Activated CD8-positive, alpha-beta memory T cell treated with anti-CD3 and anti-CD28 coated beads, Interleukin-2, amount 50 U/mL, for 4 hours (primary cell): ENCODE measurements at places on chromosomes 5 and 9.

GRCh38 chr5:164394686-164395194 is 889.3 kb downstream of the MAT2B start:
- DNase-seq: no peak

DNA sequence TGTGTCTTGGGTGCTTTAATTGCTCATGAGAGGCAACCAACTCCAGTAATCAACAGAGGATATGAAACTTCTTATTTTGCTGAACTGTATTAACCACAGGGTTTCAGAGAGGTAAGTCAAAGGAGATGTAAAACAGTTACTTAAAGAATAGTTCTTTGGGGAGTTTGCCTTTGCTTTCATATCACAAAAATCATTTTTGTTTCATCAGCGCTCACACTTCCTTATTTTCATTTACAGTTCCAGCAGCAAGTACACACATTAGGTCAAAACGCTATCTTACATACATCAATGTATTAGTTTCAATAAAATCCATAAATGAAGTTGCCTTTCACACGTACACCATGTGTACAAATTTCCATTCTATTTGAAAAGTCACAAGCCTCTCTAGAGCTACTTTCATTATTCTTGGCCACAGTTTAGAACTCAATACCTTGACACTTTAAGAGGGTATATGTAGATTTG is 50.1 kb downstream of the ST8SIA4 start:
- no peak for DNase-seq

GRCh38 chr5:146697211-146697610 is 181.2 kb upstream of the GPR151 start:
- no peak for DNase-seq

DNA sequence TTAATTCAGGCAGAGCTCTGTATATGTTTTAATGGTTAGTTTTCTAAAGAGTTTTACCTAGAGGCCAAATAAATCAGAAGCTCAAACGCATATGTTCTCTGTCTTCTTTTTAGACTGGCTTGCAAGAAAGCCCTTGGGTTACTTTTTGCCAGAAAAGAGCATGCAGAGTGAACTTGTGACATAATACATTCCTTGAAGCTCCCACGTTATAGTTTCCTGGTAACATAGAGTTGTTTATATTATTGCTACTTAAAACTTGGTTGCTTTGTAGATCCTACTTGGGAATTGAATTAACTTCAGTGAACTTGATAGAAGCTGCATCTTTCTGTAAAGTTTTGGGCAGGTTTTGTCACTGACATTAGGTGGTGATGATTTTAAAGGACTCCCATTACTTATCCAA is 102.9 kb downstream of the C9orf152 start:
- DNase-seq: no peak

DNA sequence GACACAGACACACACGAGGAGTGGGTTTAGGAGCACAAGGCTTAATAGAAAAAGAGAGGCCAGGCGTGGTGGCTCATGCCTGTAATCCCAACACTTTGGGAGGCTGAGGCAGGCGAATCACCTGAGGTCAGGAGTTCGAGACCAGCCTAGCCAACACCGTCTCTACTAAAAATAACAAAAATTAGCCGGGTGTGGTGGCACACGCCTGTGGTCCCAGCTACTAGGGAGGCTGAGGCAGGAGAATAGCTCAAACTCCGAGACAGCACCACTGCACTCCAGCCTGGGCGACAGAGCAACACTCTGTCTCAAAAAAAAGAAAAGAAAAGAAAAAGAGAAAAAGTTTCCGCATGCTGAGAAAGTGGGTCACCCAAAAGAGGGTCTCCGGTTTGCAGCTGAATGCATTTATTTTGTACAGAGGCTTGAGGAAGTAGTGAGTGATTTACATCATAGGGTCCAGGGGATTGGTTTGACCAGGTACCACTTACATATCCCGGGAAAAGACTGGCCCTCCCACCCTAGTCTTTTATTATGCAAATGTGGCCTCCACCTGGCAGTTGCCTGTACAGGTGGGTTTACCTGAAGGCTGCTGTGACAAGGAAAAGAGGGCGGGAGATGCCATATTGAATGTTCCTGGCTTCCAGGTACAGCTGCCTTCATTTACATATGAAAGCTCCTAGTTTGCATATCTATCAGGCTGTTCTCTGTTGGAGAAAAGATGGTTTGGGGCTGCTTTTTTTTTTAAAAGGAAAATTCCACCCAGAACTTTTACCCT is 366.2 kb upstream of the GRAMD2B start:
- DNase-seq: no peak

DNA sequence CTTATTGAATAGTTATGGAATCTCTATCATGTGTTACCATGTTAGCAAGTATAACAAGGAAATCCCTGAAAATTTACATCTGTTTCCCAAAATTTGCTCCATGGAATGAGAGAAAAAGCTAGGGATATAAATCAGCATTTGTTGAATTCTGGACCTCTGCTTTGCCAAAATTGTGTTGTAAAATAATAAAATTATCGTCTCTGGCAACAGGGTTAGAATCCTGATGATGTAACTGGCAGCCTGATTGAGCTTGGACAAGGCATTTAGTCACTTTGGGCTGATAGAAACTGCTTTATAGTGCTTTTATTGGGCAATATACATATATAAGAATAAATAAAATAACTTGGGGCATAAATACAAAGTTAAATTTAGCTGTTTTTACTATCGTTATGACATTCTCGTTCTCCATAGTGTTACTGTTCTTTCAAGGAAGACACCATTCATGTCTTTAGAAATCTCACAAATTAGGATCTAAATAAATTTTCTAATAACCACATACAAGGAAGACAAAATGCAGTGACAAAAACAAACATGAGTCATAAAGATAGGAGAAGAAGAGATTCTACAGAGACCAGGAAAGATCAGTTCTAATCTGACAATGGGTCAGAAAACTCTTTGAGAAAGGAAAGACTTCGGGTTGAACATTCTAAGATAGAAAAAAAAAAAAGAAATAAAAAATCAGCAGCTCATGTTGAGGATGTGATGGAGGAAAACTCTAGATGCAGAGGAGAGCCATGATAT is 145.0 kb upstream of the CDH10 start:
- DNase-seq: no peak

- peak; percentile 37 for DNase-seq
These were observed 887 bp upstream of the MAP3K1 start for GRCh38 chr5:56814361-56814962.

- no peak for DNase-seq
These were observed 17.6 kb downstream of the RNF38 start for GRCh38 chr9:36382484-36382883.

DNA sequence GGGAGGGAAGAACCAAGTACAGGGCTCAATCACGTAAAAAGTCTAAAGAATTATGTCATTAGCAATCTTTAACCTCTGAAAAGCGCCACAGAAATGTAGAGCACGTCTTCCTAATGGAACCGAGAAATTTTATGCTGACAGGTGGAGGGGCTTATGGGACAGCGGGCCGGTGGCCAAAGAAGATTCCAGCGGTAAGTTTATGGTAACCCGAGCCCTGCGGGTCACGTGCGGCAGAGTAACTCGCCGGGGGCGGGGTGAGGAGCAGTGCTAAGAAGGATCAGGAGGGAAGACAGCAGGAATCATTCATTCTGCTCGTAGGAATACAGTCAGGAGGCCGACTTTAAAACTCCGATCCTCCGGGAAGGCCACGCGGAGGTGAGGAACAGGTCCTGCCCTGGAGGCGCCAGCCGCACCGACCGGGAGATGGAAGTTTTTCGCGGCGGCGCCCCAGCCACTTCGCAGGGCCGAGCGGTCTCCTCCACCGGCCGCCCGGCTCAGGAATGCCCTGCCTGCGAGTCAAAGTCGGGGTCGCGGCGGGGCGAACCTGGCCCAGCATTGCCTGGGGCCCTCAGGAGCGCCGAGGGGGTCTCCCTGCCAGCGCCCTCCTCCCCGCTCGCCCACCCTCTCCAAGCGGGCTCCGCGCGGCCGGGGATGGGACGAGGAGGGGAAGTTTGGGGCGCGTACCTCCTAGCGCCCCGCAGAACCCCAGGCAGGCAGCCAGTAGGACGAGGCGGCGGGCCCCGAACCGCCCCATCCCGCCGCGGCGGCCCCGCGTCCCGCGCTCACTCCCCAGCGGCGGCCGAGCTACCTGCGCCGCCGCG is 101.8 kb downstream of the ESM1 start:
- no peak for DNase-seq

DNA sequence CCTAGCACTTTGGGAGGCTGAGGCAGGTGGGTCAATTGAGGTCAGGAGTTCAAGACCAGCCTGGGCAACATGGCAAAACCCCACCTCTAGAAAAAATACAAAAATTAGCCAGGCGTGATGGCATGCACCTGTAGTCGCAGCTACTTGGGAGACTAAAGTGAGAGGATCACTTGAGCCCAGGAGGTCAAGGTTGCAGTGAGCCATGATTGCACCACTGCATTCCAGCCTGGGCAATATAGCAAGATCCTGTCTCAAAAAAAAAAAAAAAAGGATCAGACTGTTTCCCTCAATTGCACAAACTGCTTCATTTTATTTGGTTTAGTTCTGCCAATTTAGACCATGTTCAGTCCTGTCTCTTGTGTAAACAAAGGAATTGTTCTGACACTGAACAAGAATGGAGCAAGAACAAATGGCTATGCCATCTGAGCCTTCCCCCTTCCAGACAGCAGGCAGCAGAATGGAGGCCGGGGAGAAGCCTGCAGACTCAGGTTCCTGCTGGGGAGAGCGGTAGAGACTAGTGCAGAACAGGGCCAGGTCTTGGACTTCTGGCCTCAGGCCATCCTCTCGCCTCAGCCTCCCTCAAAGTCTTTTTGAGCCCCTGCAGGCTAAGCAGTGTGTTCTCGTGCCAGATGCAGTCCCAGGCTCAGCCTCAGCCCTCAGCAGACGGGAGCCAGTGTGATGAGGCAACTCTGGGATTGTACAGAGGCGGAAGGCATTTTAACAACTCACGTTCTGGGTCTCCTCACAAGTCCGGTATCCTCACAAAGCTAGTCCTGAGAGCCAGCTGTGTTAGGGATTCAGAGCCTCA is 18.2 kb downstream of the HNRNPH1 start:
- no peak for DNase-seq

DNA sequence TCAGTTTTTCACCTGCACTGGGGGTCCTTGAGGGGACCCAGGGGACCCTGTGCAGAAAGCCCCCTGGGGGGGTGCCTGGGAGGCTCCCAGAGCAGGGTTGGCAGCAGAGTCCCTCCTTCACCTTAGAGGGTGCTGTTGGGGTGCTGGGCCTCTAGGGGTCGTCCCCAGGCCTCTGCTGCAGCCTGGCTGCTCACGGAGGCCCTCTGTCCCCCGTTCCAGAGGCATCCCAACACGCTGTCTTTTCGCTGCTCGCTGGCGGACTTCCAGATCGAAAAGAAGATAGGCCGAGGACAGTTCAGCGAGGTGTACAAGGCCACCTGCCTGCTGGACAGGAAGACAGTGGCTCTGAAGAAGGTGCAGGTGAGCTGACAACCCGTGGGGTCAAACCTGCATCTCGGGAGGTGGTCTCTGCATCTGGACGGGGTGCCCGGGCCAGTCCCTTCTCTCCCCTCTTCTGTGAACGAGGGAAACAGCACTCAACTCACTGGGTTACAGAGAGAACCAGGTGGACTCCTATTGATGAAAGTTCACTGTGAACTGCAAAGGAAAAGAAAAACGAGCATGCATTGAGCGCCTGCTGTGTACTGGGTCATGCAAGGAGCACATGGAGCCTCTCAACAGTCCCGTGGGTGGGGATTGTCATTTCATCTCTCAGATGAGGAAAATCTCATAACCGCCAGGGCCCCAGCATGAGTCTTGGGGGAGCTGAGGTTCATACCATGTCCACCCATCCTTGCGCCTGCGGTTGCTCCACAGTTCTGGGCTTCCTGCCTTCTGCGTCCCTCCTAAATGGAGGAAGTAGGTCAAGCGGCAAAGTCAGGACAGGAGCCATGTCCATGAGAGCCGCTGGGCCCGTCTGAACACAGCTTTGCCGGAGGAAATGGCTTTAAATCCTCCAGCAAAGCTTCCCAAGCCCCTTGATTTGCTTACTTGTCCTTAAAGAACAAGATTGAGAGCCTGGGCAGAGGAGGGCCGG is 54.8 kb downstream of the NEK6 start:
- DNase-seq: no peak

DNA sequence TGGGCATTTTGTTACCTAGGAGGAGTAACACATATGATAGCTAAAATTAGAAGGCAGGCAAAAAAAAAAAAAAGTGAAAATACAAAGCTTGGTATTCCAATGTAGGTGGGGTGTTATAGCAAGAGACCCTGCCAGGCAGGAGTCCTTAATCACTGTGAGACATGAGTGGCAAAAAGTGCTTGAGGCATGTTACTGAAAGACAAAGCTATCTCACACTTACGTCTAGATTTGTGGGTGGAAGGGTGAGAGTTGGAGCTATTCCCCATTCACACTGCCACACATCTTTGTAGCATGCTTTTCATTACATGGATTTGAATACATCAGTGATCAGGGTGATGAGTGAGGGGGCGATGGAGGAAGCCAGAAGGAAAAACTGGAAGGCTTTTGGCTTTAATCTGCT is 2.6 kb upstream of the PLPPR1 start:
- no peak for DNase-seq

GRCh38 chr5:95759634-95760033 is 28.5 kb downstream of the RHOBTB3 start:
- DNase-seq: no peak

- DNase-seq: no peak
These were observed 156.0 kb downstream of the COL23A1 start for GRCh38 chr5:178434016-178434761.

DNA sequence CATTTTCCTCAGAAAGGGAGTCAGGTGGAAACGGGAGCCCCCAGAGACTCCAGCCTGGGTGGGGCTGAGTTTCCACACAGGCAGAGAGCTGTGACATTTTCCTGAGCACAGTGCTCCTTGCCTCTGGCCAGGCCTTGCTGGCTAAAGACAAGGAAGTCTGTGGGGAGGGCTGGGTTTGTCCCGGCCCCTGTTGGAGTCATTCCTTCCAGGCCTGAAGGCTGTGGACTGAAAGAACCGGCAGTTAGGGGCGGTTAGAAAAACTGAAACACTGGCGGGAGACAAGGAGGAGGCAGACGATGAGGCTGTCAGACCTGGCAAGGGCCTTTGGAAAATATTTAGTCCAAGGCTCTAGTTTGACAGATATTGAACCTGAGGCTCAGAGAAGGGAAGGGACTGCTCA is 29.9 kb downstream of the COL15A1 start:
- DNase-seq: no peak

- no peak for DNase-seq
These were observed 36.7 kb downstream of the ARHGAP26 start for GRCh38 chr5:142806841-142807267.

- no peak for DNase-seq
These were observed 18.6 kb downstream of the BRD3 start for GRCh38 chr9:134049236-134049635.

DNA sequence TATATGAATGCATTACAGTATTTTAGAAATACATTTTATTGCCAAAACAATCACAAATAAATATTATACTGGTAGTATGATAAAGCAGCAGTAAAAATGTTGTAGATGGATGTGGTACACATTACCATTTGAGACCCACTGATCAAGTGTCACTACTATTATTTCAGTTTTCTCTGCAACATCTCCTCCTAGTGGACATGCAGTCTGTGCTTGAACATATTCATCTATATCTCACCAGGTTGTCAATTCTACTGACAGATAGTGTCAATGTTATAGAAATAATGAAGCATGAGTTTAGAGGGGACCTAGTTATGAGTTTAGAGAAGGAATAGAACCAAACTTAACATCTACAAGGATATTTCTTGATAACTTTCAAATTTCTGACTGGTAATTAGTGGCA is 39.2 kb upstream of the ELOVL7 start:
- DNase-seq: no peak

- DNase-seq: no peak
These were observed 49.0 kb downstream of the SGCD start for GRCh38 chr5:156375895-156376495.

GRCh38 chr5:176614805-176615478 is 5.0 kb upstream of the GPRIN1 start:
- DNase-seq: no peak
